Melanocyte of skin (primary cell): ENCODE measurements at places on chromosomes 5 and 9. TPM values are rescaled to one million over a fixed set of nuclear protein-coding genes. Genes with fewer than 3 reads are reported as not detected.

Gene PTGR1
- 50.2 and 52.0 TPM in 2 replicates for total RNA-seq

Gene FAM78A
- 7.6 and 9.8 TPM in 2 replicates for total RNA-seq

Gene CD74
- 26.7 and 68.9 TPM in 2 replicates for total RNA-seq

Gene SPINK1
- 1.00 TPM in 1 of 2 replicates, not detected in the other for total RNA-seq

Gene PKD2L2
- 0.33 TPM in 1 of 2 replicates, not detected in the other for total RNA-seq

Gene UHRF2
- 63.0 and 89.8 TPM in 2 replicates for total RNA-seq

Gene PCDHA10
- under 0.01 TPM in 1 of 2 replicates, not detected in the other for total RNA-seq

Gene FBP1
- total RNA-seq: not detected in 2 replicates

Gene ANKRD18A
- not detected in 2 replicates for total RNA-seq

Gene PPP3R2
- total RNA-seq: not detected in 2 replicates

Gene NEUROG1
- total RNA-seq: not detected in 2 replicates

Gene SPATA31D4
- total RNA-seq: not detected in 2 replicates

Gene NR4A3
- total RNA-seq: 4.1 and 4.4 TPM in 2 replicates

Gene CARD9
- under 0.01 and 0.73 TPM in 2 replicates for total RNA-seq

Gene SLCO4C1
- under 0.01 TPM in 1 of 2 replicates, not detected in the other for total RNA-seq

Gene CDC20B
- total RNA-seq: not detected in 2 replicates

Gene IL3
- total RNA-seq: not detected in 2 replicates

Gene LIFR
- total RNA-seq: 1.5 and 1.7 TPM in 2 replicates

Gene SPOCK1
- total RNA-seq: 22.0 and 32.5 TPM in 2 replicates

Gene BARX1
- total RNA-seq: not detected in 2 replicates

Gene LPAR1
- under 0.01 and 0.62 TPM in 2 replicates for total RNA-seq

Gene EFNA5
- 4.8 and 5.0 TPM in 2 replicates for total RNA-seq

Gene CERCAM
- total RNA-seq: 51.3 and 63.6 TPM in 2 replicates

Gene ELOVL7
- total RNA-seq: 0.34 and 1.1 TPM in 2 replicates

Gene INSL4
- total RNA-seq: under 0.01 and 0.34 TPM in 2 replicates

Gene IRGM
- not detected in 2 replicates for total RNA-seq

Gene AMBP
- total RNA-seq: not detected in 2 replicates

Gene TPM2
- total RNA-seq: 4.5 and 31.3 TPM in 2 replicates

Gene BASP1
- total RNA-seq: 20.4 and 28.2 TPM in 2 replicates

Gene TIGD6
- total RNA-seq: 4.5 and 5.0 TPM in 2 replicates

Gene TTF1
- 7.0 and 8.0 TPM in 2 replicates for total RNA-seq

Gene SLC28A3
- 0.15 TPM in 1 of 2 replicates, not detected in the other for total RNA-seq

Gene SPATA31D1
- not detected in 2 replicates for total RNA-seq

Gene OLFM1
- total RNA-seq: 14.9 and 22.7 TPM in 2 replicates

Gene SYK
- total RNA-seq: 1.4 and 4.4 TPM in 2 replicates

Gene DOLPP1
- 10.0 and 11.0 TPM in 2 replicates for total RNA-seq

Gene C9orf152
- total RNA-seq: not detected in 2 replicates

Gene ZBED3
- total RNA-seq: 2.7 and 2.8 TPM in 2 replicates

Gene PCDHB15
- total RNA-seq: under 0.01 TPM in 1 of 2 replicates, not detected in the other

Gene TSSK1B
- total RNA-seq: under 0.01 TPM in 1 of 2 replicates, not detected in the other

Gene GDNF
- total RNA-seq: not detected in 2 replicates
